Stimulated activated CD4-positive, alpha-beta T cell treated with anti-CD3 and anti-CD28 coated beads, TNF-alpha, amount 100 ng/mL, for 48 hours (primary cell): ENCODE measurements at places on chromosomes 2 and 18.

DNA sequence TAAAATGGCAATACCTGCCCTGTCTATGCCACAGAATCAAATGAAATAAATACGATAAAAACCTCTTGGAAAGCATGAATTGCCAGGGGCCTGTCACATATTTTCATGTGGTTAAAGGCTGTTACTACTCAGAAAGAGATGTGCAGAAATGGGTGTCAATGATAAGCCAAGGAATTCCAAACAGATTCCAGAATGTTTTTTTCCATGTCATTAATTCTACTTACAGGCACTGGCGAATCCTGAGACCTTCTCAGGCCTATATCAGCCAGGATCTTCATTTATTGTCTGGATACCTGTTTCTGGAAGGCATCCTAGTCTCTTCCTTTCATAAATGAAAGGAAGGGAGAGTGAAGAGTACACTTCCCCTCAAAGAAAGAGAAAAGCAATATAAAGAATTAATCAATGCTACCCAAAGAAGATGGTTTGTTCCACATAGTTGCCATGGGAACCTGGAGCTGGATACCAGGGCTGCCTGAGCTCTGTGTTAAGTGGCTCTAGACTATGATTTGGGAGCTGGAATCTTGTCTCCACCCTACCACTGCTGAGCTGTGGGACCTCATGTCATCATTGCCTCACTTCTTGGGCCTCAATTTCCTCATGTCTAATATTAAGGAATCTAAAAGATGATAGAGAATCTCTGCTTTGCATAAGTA, 335.1 kb upstream of the SKOR2 start:
- DNase-seq, result no peak

- no peak for DNase-seq
These were observed 97.1 kb downstream of the ITGA4 start for GRCh38 chr2:181554061-181554830.

DNA sequence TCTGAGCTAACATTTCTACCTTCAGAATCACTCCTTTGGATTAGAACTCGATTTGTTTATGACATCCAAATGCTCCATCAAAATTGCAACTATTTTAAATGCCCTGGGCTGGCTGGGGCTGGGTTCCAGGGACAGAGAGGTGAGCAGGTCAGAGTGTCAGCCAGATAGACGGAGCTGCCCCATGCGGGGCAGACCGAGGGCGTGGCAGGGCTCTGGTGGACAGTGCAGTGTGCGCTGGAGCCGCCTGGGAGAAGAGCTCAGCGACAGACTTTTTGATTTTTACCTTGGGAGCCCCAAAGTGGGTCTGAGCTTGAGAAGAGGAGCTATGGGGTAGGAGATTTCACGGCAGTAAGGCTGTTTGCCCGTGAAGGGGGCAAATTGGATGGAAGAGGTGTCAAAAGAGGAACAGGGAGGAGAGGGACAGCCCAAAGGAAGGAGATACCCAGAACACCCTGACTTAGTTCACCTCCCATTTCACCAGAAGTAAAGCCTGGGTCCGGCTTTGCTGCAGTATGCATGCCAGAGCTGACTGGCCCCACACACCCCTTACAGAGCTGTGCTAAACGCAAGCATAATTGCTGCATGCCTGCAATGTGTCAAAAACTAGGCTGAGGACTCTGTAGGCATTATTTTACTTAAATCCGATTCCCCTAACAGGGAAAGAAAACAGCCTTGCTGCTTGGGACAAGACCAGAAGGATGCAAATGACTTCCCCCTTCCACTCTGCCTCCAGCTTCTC, 33.7 kb downstream of the EN1 start:
- DNase-seq, result no peak

DNA sequence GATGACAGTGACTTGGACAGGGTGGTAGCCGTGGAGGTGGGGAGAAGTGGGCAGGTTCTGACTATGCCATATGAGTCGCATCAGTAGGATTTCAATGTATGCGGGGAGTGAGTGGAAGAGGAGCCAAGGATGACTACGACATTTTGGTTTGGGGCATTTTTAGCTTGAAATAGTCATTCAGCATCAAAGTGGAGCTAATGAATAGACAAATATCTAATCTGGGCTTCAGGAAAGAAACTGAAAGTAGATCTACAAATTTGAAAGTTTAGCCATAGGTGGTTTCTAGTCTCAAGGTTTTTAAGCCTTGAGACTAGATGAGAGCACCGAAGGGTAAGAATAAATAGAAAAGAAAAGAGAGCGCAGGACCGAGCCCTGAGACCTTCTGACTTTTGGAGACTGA, 58.3 kb downstream of the FEZ2 start:
- DNase-seq, result no peak

GRCh38 chr18:70182548-70182947, 22.9 kb downstream of the RTTN start:
- DNase-seq, result no peak

- DNase-seq, result no peak
These were observed 38.9 kb downstream of the PRKRA start for GRCh38 chr2:178412047-178412446.

DNA sequence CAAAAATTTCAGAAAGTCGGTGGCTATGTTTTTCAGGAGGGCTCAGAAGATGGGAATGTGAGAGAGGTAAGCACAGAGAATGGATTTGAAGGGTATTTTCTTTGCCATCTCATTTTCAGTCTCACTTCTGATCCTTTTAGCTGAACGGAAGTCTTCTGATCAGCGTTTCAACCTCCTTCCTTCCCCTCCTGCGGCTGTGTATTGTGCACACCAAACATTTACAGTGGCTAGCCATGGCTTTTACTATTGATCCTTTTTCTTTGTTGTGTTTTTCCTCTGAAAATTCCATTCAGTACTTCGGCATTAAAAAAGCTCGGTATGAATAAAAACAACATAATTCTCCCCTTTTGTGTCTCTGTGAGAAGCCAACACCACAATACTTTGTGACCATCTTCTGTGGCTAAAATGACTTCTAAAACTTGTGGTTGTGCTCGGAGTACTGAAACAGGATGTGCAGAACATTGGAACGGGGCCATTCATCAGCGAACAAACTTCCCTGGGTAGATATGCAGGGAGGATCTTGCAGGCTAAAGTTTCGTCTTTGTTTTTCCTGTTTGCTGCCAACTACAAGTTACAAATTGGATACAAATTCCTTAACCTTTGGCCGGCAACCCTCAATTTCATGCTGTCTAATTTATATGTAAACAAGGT, 260.8 kb upstream of the FAM98A start:
- no peak for DNase-seq
